ENCODE measurements at places on chromosomes 5 and 9.

GRCh38 chr5:1793966-1794900, 5.4 kb downstream of the MRPL36 start:
- DNase-seq, result no peak

DNA sequence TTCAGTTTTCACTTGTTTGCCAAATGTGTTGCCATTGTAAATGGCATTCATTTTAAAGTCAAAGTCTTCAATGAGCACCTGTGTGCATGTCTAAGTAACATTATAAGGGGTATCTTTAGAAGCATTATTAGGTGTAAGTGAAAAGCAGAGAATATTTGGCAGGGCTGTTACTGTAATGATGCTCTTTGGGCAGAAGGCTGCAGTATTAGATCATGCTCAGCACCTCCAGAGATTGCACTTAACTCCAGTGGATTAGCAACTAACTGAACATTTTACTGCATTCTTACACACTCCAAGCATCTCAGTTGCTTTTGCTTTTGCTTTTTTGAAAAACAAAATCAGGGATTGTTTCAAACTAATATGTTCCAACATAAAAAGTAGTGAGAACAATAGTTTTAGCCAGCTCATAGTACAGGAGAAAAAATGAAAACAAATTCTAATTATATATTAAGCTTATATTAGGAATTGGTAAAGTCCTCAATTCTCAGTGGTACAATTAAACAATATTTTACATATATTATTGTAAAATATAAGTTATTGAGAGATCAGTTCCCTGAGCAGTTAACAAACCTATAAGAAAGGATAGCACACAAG, 1740.9 kb upstream of the CDH9 start:
- no peak for DNase-seq

GRCh38 chr9:17900606-17901005, 321.7 kb downstream of the SH3GL2 start:
- no peak for DNase-seq

- DNase-seq, result no peak
Measured at GRCh38 chr9:2601785-2602378, 19.7 kb upstream of the VLDLR start.

GRCh38 chr5:96244696-96245095, 188.4 kb downstream of the PCSK1 start:
- DNase-seq, result no peak

- no peak for DNase-seq
Measured at GRCh38 chr9:120109242-120109641, 470.7 kb downstream of the CDK5RAP2 start.

DNA sequence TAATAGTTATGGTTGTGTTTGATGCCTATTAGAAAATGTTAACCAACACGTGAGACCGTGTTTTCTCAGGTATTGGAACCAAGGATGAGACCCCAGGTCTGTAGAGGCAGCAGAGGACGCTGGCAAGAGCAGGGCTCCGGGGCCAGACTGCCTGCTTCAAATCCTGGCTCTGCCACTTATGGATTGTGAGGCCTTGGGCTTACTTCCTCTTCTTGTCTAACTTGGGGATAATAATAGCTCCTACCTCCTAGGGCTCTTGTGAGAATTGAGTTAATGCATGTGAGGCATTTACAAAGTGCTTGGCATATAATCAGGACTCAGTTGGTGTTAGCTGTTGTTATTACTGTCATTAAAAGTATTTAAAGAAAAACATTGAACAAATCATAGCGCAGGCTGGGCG, 85.5 kb upstream of the PITX1 start:
- no peak for DNase-seq

GRCh38 chr9:20384642-20385041, 237.7 kb downstream of the MLLT3 start:
- DNase-seq, result no peak

- no peak for DNase-seq
Measured at GRCh38 chr9:92762196-92762595, 2.4 kb downstream of the BICD2 start.

DNA sequence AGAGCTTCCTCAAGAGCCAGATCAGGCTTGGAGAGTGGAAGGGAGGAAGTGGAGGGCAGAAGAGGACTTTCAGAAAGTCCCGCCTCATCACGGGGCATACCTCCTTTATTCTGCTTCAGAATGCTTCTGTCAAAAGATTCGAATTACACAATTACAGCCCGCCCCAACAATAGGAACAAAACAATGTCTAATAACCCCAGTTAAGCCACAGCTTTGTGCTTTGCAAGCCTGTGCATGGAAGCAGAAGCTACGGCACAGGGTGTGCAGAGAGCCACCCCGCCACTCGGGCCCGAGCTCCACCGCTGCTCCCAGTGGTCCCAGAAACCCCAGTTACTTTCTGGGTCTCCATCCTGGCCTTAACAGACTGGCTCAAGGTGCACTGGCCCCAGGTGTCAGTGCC, 23.5 kb downstream of the HNRNPH1 start:
- no peak for DNase-seq

All from stimulated activated CD8-positive, alpha-beta memory T cell treated with anti-CD3 and anti-CD28 coated beads, Interleukin-4, amount 100 ng/mL, for 48 hours (primary cell).